ENCODE measurements at places on chromosomes 5 and 9.

DNA sequence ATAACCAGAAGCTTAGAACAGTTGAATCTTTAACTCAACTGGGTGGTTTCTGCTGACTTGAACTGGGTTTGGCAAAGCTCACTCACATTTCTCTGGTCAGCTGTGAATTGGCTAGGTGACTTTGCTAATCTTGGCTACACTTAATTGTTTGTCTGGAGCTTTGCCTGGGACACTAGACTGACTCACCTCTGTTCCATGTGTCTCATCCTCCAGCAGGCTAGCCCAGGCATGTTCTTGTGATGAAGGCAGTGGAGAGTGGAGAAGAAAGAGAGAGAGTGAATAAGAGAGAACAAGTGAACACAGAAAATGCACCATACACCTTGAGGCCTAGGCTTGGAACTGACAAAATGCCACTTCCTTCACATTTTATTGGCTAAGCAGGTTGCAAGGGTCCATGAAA, 32.6 kb downstream of the SPATA31D1 start:
- DNase-seq, result no peak

- DNase-seq, result no peak
These were observed 55.8 kb upstream of the SMARCA2 start for GRCh38 chr9:1959371-1959770.

DNA sequence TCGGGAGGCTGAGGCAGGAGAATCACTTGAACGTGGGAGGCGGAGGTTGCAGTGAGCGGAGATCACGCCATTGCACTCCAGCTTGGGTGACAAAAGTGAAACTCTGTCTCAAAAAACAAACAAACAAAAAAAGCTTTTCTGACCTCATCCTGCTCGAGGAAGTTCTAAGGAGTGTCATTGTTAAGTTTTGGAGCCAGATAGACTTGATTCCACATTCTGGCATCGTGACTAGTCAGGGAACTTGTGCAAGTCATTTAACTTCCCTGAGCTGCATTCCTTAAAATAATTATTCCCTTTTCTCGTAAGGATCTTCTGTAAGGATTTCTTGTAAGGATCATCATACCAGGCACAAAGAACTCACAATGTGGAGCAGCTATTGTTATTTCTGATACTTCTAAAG, 26.2 kb downstream of the SNX24 start:
- DNase-seq, result no peak

GRCh38 chr5:108620516-108620915, 127.2 kb upstream of the FER start:
- DNase-seq, result no peak

DNA sequence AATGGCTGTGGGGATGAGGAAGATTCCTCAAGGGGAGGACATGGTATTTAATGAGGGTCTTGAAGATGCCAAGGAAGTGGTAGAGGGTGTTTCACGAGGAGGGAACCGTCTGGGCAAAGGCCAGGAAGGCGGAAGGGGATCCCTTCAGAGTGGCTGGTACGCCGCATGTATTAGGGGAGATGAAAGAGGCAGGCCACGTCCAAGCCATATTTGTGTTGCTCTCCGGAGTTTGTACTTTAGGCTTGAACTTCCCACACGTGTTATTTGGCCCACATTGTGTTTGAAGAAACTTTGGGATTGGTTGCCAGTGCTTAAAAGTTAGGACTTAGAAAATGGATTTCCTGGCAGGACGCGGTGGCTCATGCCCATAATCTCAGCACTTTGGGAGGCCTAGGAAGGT, 1.2 kb downstream of the FXN start:
- no peak for DNase-seq

GRCh38 chr9:133484671-133485437, 6.0 kb upstream of the SLC2A6 start:
- no peak for DNase-seq

- no peak for DNase-seq
These were observed 1.1 kb downstream of the RUSC2 start for GRCh38 chr9:35490910-35491465.

DNA sequence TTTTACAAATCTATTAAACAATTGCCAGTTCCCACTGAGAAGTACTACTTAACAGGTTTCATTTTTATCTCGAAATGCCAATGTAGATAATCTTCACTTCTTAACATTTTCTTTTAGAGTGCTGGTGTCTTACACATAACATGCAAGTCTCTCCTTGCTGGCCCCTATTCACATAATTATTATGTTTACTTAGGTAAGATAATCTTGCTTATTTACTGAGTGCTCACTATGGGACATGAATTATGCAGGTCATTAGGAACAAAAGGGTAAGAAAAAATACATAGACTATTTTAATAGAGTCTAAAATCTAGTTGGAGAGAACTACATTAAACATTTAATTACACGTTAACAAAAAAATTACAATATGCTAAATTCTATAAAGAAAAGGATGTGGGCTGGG, 328.4 kb downstream of the PRR16 start:
- DNase-seq, result no peak

DNA sequence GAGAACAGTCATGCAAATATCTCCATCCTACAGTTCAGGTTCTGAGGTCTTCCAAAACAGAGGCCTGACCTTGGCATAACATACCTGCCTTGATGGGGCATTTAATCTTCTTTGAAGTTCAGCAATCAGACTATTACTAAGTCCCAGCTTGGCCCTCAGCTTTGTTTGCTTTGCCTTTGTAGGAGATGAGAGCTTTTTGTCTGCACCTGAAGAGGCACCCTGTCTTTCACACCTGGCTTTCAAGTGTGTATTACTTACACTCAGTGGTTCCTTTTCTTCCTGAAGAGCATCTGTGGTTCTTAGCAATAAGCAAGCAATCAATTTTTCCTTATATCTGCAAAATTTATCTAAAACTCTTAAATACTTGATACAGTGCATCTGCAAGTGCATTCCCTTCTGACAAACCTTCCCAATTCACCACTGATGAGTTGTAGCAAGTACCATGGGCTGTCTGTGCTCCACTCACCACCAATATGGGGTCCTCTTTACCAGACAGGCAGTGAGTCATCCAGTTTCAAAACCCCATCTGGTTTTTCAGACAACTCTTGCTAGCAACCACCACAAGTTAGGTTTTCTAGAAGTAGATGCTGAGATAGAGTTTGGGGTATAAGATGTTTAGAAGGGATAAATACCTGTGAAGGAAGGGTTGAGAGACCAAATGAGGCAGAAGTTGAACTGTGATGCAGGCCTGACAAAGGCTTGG, 100.2 kb downstream of the HINT1 start:
- DNase-seq, result no peak

- no peak for DNase-seq
These were observed 206.1 kb downstream of the PIK3R1 start for GRCh38 chr5:68421485-68422220.

DNA sequence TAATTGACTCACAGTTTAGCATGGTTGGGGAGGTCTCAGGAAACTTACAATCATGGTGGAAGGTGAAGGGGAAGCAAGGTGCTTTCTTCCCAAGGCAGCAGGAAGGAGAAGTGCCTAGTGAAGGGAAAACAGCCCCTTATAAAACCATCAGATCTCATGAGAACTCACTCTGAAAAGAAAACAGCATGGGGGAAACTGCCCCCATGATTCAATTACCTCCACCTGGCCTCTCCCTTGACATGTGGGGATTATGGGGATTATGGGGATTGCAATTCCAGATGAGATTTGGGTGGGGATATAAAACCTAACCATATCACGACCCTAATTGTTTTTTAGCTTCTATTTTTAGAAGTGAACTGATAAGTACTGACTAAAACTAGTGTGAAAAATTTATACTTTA, 1377.5 kb upstream of the DMAC1 start:
- DNase-seq, result no peak
